ENCODE measurements at places on chromosomes 3 and 15.

GRCh38 chr3:160953686-160954085, 151.5 kb downstream of the B3GALNT1 start:
- DNase-seq = no peak

DNA sequence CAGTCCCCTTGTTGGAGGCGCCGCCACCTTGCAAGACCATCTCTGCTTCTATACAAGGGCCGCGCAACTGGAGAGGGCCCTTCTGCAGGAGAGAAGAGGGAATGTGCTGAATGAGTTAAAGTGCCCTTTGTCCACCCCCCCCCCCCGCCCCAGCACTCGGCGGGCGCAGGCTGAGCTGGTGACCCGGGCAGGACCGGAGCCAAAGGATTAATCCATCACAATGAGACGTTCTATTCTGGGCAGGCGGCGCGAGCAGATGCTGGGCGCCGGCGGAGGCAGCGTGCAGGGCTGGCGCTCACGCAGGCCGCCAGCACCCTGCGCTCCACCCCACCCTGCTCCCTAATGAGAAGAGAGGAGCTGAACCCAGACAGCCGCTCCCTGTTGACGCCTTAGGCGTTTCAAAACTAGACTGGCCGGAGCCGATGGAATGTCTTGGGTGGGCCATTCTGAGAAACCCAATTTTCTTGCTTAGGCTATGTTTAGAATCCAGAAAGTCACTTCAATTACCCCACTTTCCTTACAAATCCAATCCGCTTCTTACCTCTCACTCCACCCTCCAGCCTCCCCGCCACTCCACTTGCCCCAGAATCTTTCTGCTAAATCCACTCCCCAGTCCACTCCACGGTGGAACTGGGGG, 32.9 kb downstream of the GJD2 start:
- DNase-seq = no peak

GRCh38 chr3:171829841-171830517, 13.2 kb upstream of the TMEM212 start:
- DNase-seq = no peak

GRCh38 chr15:41476416-41477048, 17.1 kb upstream of the ITPKA start:
- no peak for DNase-seq

DNA sequence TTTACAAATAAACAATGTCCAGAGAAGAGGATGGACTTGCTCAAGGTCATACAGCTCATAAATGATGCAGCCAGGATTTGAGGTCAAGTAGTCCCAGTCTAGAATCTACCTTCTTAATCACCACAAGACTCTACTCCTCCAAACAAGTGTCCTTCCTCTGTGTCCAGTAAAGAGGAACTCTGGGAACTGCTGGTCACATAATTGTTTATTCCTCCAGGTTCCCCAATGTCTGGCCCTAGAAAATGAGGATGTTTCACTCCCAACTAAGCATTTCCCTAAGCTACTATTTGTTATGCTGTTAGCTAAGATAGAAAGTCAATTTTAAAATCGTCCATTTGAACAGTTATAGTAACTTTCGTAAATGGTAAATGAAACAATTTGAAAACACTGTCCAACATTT, 192.4 kb downstream of the FHIT start:
- no peak for DNase-seq

- DNase-seq = no peak
These were observed 3.3 kb upstream of the EHD4 start for GRCh38 chr15:41975669-41976068.

DNA sequence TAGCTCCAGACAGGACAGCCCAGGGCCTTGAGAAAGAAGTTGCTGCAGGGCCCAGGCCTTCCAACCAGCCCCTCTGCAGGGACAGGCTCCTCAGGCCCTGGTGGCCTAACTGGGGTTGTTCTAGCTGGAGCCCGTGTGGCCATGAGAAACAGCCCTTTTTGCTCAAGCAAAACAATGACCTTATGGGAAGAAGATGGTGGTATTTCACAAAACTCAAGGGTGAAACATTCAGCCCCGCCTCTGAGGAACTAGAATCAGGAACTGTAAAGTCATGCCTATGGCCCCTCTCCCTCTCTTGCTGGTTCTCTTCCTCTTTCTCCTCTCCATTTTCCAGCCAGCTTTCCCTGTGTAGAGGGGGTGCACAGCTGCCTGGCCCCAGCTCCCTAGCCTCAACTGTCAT, 273.3 kb downstream of the RPLP1 start:
- no peak for DNase-seq

DNA sequence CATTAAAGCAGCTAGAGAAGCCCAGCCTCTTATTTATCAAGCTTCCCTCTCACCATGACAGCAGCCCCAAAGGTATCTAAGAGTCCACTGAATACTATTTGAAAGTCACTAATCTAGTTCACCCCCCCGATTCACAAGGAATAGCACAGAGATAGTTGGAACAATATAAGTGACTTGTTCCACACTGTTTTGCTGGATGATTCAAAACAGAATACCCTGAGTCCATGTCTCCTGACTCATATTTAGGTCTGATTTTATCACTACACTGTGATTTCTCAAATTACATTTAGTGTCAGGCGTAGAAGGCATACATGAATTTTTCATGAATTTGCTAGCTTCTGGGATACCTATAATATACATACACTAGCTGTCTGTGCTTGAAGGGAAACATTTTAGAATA, 18.7 kb upstream of the EOGT start:
- DNase-seq = no peak

- DNase-seq = no peak
These were observed 47.6 kb downstream of the MBNL1 start for GRCh38 chr3:152316318-152316717.

DNA sequence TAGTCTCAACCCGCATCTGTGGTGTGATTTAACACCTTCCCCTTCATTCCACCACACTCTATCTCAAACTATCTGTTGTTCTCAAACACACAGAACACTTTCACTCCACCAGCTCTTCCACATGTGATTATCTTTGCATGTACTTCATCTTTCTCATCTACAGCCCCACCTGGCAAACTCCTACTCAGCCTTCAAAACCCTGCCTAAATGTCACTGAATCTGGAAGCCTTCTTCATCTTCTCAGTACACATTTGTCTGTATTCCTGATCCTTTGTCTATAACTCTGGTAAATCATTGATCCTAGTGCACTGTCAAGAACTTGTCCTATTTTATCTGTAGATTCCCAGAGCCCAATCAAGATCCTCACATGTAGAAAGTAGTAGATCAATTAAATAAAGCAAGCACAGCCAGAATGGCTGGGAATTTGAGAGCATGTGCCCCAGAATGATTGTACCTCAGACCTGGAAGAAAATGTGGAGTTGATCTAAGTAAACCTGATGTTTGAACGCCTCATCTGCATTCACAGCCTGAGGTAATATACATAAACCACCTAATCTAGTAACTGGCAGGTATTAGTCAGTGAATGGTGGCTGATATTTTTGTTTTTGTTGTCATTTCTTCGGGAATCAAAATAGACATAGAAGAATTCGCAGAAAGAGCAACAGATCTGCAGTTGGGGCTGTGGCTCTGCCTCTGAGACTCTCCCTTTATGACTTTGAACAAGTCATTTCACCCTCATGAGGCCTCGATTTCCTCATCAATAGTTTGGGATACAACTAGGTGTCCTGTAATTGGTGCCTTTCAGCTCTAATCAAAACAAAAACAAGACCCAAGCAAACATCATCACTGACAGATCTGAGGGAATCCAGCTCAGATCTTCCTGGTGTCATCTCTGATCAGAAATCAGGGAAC, 28.0 kb upstream of the MAGEF1 start:
- no peak for DNase-seq

GRCh38 chr15:79562899-79563298, 130.8 kb downstream of the MINAR1 start:
- no peak for DNase-seq

- DNase-seq = no peak
These were observed 56.7 kb downstream of the LHFPL4 start for GRCh38 chr3:9496893-9497292.

DNA sequence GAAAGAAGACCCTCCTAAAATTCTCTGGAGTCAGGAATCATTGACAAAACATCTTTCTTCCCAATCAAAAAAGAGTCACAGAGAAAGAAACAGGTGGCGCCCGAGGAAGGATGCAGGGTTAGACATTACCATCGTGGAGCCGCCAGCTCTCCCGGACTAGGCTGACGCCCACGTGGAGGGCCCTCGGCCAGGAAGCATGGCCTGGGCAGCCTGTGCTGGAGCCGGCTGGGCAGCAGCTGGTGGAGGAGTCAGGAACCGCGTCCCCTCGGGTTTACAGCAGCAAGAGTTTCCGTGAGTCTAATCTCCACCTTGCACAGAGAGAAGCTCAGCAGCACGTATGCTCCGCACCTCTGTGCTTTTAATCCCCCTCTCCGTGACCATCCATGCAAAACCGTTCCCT, 533.7 kb upstream of the ATP11B start:
- DNase-seq = no peak

- no peak for DNase-seq
These were observed 583 bp upstream of the RBSN start for GRCh38 chr3:15099364-15100098.

GRCh38 chr3:65778968-65779367, 259.8 kb downstream of the MAGI1 start:
- DNase-seq = no peak

DNA sequence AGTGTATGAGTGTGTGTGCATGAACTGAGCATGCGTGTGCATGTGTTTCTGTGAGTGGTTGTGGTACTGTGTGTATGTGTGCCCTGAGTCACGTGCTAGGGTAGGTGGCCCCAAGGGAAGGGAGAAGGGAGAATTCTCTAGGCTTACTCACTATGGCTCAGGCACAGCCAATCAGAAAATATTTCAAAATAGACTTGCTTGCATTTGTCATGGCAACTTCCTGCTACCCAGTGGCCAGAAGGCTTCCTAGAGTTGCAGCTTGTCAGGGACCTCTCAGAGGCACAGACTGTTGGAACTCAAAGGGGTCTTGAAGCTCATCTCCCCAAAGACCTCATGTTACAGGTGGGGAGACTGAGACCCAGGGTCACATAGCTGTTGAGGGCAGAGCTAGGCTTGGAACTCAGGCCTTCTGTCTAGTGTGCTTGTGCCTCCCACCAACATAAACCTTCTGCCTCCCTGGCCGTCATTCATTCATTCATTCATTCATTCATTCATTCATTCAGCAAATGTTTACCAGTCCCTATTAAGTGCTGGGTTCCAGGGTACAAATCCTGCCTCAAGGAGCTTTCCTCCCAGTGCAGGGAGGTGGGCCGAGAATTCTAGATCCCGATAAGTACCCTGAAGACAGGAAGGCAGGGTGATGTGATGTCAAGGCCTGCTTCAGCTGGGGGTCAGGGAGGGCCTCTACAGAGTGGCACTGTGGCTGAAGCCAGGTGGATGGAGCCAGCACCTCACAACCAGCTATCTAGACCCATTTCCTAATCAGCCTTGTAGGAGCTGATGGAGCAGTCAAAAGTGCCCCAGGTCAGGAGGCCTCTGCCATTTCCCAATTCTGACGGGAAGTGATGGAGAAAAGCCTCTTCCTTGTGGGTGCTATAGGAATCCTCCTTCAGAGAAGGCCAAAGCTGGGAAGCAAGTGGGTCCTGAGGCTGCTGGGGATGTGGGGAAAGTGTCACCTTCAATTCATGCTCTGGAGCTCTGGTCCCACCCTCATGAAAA, 10.9 kb upstream of the RFT1 start:
- no peak for DNase-seq

DNA sequence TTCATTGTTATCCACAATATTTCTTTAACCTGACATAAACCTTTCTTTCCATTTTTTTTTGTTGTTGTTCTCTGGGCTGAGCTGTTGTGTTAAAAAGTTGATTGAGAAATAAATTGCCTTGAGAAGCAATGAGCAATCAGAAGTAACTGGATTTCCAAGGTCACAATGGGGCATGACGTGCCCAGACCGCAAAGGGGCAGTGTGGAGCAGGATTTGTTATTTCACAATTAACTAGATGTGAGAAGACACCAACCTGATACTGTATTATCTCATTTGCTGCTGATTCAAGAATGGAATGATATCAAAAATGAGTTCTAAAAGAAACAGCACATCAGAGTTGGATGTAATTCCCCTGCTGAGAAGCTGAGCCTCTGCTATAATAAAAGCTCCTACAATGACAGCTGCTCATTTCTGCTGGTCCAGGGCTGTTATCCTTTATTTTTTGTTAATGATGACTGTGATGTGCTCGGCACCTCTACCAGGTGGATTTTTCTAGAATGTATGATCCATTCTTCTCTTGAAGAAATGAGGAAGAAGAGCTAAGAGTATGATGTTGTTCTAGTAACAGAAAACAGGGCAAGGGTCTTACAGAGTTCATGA, 28.1 kb downstream of the CPNE4 start:
- DNase-seq = no peak

GRCh38 chr15:77461486-77461885, 40.8 kb downstream of the HMG20A start:
- DNase-seq = no peak
